Head of caudate nucleus (tissue), 42 donors: ENCODE measurements at places on chromosomes 6 and 20.

DNA sequence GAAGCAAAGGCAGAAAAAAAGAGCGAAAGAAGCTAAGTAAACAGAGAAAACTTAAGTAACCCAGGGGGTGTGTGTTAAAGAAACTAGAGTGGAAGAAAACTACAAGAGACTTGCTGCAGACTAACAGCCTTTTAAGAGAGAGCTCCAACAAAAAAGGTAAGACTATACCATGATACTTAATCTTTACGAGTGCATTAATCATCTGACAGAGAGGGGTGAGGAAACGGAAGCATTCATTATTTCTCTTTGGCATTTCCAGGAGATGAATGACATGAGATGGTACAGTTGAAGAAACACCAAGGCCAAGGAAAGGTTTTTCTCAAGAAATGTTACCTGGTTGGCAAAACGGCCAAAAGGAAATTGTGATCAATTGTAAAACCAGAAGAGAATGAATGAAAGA lies 906.8 kb downstream of the QKI start:
- DNase-seq: no peak

GRCh38 chr6:143163621-143164020 lies 102.9 kb downstream of the AIG1 start:
- no peak for DNase-seq

GRCh38 chr20:6954219-6954618 lies 186.7 kb downstream of the BMP2 start:
- DNase-seq: no peak

DNA sequence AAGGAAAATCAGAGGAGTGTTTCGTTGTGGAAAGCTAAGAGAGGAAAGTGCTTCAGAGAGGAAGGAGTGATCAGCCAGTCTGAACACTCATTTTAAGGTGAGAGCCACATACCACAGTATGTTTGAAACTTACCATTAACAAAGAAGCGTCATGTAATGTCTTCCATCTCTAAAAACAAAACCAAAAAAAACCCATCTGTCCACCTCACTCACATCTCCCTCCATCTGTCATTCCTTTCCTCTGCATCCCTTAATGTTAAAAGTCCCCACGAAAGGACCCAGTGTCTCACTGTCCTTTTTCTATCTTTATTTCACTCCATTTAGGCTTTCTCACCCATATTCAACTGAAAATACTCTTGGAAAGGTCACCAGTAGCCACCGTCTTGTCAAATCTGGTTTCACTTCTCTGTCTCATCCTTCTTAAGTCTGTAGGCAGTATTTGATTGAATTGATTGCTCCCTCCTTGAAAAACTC lies 59.4 kb upstream of the GNRH2 start:
- no peak for DNase-seq

DNA sequence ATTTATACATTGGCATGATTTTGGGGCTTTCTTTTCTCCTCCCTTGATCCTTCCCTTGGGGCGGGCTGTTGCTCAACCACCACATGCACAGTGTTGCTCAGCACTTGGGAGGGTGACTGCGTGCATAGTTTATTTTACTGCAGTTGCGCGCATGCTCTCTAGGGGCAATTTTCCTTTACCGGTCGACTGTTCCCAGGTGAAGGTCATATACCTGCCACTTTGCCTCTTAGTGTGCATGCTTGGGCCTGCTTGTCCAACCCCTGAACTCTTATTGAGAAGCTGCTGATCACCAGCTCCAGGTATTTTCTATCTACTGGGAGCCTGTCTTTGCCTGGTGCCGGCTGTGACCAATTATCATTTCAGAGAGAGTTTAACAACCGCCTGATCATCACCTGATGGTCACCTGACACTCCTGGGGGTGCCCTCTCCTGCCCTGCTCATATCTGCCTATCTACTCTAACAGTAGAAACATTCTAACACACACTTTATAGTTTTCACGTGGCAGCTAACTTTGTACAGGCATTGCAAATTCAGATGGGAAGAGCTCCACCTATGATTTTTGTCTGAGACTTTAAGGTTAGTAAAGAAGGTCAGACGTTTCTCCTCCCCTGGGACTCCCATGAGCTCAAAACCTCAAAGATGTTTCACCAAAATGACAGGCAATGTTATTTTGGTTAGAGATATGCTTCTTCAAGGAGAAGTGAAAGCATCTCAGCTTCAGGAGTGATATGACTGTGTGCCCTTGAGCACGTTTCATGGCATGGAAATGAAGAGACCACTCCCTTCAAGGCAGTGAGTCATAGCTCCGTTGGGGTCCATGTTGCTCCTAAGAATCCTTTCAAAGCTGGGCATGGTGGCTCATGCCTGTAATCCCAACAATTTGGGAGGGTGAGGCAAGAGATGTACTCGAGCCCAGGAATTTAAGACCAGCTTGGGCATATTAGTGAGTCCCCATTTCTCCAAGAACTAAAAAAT lies 227.5 kb upstream of the MYLIP start:
- DNase-seq: no peak

DNA sequence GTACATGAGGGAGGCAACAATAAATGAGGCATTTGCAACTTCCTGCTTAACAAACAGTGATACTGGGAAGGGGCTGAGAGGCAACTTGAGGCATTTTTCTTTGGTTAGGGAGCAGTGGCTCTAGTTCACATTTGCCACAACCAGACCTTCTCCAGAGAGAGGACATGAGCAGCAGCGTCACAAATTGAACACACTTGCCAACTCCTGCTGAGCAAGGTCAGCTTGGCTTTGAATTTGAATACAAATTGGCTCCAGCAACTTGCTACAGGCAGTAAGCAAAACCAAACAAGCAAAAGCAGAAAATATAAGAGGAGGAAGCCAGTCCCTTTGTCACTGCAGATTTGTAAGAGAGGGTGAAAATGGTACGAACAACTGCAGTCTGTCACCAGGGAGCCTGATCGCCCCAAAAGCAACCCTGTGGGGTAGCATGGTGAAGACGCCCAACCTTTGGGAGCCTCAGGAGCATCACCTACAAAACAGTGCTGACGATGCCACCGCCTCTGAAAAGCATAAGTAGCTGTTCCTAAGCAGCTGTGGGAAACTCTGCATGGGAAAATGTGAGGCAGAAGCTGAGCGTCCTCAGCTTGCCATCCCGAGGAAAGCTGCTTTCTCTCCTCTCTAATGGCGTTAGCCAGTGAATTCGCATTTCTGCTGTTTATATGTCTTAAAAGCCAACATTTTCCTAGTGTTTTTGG lies 378.7 kb downstream of the RNGTT start:
- no peak for DNase-seq

DNA sequence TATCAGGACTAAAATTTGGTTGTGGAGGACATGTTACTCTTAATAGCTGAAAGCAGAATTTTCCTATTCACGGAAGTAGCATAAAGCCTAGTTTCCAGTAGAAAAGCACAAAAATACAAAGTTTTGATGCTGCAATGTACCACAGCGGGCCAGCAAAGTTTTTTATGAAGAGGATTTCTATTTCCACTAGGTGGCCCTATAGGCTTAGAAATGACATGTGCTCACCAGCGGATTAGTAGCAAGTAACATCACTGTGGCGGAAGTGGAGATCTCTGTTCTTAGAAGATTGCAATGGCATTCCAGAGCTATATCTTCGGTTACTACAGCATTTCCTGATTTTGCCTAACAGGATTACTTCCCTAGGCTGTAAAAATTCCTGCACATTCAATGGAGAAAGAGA lies 1219.0 kb upstream of the EYS start:
- DNase-seq: no peak

DNA sequence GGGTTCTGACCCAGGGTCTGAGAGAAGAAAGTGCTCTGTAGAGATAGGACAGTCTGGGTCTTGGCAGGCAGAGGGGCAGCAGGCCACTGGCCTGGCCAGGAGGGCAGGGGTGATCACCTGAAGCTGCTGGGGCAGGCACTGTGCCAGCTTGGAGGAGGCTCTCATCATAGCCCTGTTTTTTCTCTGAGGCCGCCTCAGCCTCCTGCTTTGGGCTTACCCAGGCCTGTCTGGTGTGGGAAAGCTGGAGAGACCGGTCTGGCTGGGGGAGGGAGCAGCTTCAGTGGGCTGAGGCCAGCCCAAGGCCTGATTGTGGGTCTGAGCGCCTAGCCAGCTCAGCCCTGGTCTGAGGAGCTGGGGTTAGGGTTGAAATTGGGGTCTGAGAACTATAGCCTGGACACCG lies 3.9 kb downstream of the LPIN3 start:
- DNase-seq: no peak

DNA sequence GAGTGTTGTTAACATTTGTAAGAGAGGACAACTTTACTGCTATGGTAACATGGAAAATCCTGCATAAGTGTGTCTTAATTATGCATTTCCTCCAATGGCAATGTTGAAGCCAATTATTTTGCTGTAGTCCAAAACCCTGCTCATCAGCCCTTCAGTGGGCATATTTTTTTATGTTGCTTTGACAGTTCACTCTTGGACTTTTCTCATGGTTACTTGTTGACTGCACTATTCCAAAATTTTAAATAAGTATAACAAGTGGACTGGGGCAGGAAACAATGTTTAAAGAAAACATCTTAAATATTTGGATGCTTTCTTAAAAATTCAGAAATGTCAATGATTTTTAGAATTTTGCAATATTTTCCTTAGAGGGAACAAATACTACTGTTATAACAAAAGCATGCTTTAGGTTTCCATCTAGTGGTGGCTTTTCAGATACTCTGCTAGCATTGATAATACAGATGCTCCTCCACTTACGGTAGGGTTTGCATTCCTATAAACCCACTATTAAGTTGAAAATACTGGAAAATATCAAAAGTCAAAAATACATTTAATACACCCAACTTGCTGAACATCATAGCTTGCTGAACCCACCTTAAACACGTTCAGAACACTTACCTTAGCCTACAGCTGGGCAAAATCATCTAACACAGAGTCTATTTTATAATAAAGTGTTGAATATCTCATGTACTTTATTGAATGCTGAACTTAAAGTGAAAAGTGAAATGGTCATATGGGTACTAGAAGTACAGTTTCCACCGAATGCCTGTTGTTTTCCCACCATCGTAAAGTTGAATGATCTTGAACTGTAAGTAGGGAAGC lies 86.4 kb downstream of the ADGRG6 start:
- no peak for DNase-seq

- no peak for DNase-seq
These were observed 36.4 kb downstream of the CEP250 start for GRCh38 chr20:35491823-35492222.

GRCh38 chr20:34925981-34926380 lies 29.6 kb downstream of the GSS start:
- DNase-seq: no peak

DNA sequence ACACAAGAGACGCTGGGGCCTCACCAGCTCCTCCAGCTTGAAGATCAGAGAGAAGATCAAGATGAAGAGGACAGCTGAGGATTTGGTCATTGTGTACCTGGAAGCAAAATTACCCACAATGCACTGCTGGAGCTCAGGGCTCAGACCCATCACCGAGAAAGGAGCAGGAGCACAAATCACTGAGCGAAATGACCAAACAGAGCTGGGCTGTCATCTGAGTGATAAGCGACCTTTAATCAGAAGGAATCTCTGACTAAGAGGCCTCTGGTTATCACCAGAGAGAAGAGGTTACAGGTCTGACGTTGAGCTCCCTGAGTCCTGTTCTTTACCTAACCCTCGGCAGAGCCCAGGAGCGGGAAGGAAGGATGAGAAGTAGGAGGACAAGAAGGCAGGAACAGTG lies 47.5 kb upstream of the CDH22 start:
- no peak for DNase-seq

- DNase-seq: no peak
These were observed 6.5 kb downstream of the CEP162 start for GRCh38 chr6:84220809-84221409.

- no peak for DNase-seq
These were observed 81.6 kb upstream of the OPRM1 start for GRCh38 chr6:153957394-153957793.

DNA sequence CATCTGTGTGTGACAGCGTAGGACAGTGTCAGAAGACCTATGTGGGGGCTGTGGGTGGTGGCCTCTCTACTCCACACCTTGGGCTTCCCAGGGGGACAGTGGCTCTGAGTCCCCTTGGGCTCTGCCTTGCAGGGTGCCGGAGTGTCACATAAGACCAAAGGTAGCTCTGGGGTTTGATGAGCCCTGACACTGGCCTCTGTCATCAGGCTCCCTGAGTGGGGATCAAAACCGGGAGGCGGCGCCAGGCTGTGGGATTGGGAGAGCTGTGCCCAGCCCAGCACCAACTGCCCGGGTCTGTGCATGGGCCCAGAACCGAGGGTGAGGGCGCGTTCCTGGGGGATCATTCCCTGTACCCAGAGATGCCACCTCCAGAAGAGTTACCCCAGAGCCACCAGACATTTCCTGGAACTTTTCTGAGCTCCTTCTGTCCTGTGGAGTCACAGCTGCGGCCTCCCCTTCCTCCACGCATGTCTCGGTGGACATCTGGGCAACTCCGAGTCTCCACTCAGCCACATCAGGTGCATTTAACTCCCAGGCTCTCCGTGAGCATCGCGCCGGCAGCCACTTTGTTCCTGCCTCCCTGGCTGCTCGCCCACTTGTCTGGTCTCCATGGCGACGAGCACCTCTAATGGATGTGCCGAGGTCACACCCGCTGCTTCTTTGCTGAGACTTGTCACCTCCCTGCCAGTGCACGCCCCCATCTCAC lies 94.7 kb downstream of the TMEM242 start:
- DNase-seq: peak; percentile 95

DNA sequence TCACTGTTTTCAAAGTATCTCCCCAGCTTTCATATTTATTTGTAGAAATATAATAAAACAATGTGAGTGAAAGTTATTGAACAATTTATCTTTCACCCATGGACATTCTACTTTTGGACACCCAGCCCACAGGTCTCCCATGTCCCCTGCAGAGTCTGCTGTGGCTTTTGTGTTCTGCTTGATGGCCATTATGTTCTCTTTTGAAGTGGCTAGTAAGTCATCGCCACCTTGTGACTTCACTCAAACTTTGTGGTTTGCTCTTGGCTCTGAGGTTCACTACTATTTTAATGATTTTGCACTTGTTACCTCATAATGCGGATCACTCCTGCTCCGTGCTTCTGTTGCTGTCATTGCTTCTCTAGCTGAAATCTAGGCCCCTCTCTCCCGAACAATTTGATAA lies 10.2 kb upstream of the DEFB113 start:
- no peak for DNase-seq

DNA sequence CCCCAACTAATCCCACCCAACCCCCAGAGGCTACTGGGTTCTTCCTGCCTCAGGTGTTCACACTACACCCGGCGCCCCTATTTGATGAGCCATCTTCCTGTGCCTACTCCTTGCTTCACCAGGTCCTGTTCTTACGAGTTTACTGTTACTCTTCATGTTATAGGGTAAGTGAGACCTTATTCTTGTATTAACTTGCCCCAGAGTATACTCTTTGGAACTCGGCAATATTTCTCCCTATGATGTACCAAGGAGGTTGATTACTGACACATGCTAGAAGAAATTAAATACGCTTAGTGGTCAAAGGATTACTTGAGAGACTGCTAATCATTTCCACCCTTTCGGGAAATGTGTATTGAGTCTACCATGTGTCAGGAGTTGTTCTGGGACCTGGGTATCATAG lies 8.9 kb downstream of the RING1 start:
- no peak for DNase-seq

GRCh38 chr6:31900917-31901414 lies 920 bp downstream of the ZBTB12 start:
- DNase-seq: peak; percentile 20

- no peak for DNase-seq
These were observed 53.4 kb downstream of the MRPL14 start for GRCh38 chr6:44073612-44074438.
